Hematopoietic multipotent progenitor cell treated with erythropoietin and hydrocortisone succinate and interleukin-3 and kit ligand, for 6 days (in vitro differentiated cells): ENCODE measurements at places on chromosomes 13 and 19.

GRCh38 chr13:27933118-27933517 lies 13.3 kb downstream of the PDX1 start:
- DNase-seq, result no peak

GRCh38 chr13:27956576-27957300 lies 12.4 kb downstream of the CDX2 start:
- DNase-seq, result no peak

GRCh38 chr19:16041299-16041990 lies 34.9 kb upstream of the TPM4 start:
- DNase-seq, result peak; percentile 74

DNA sequence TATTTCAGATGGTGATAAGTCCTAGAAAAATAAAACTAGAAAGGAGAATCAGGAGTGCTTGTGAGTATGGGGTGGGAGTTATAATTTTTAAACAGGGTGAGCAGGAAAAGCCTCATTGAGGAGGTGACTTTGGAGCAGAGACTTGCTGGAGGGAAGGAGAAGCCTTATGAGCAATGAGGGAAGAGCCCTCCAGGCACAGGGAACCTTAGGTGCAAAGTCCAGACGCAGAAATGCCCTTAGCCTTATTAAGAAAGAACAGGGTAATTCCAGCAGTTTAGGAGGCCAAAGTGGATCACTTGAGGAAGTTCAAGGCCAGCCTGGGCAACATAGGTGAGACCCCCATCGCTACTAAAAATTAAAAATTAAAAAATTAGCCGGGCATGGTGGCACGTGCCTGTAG lies 21.0 kb upstream of the FXYD3 start:
- DNase-seq, result no peak

DNA sequence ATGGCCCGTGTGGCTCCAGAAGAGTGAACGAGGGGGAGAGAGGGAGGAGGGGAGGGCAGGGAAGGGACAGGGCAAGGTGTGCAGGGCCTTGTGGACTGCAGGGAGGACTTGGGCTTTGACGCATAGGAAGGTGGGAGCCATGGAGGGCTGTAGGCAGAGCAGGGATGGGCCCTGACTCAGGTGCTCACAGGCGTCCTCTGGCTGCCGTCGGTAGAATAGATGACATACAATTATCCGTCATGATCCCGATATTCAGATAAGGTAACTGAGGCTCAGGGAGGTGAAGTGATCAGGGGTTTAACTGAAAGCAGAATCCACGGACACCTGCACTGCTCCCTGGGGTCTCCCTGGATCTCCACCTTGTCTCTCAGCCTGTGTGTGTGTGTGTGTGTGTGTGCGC lies 3.4 kb downstream of the C3 start:
- DNase-seq, result no peak

DNA sequence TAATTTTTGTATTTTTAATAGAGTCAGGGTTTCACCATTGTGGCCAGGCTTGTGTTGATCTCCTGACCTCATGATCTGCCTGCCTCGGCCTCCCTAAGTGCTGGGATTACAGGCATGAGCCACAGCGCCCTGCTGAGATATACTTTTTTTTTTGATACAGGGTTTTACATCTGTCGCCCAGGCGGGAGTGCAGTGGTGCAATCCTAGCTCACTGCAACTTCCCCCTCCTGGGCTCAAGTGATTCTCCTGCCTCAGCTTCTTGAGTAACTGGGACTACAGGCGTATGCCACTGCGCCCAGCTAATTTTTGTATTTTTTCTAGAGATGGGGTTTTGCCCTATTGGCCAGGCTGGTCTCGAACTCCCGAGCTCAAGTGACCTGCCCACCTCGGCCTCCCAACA lies 2.0 kb downstream of the COLGALT1 start:
- DNase-seq, result peak; percentile 42

DNA sequence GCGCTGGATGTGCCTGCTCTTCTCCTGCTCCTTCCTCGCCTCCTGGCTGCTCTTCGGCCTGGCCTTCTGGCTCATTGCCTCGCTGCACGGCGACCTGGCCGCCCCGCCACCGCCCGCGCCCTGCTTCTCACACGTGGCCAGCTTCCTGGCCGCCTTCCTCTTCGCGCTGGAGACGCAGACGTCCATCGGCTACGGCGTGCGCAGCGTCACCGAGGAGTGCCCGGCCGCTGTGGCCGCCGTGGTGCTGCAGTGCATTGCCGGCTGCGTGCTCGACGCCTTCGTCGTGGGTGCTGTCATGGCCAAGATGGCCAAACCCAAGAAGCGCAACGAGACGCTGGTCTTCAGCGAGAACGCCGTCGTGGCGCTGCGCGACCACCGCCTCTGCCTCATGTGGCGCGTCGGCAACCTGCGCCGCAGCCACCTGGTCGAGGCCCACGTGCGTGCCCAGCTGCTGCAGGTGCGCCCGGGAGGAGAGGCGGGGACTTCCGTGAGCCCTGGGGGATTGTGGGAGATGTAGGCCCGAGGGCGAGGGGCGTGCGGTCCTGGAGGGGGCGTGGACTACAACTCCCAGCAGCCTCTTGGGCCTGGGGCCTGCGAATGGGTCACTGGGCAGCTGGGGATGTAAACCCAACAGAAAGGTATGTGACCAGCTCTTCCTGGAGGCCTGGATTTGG lies 6.7 kb downstream of the KCNJ14 start:
- no peak for DNase-seq

DNA sequence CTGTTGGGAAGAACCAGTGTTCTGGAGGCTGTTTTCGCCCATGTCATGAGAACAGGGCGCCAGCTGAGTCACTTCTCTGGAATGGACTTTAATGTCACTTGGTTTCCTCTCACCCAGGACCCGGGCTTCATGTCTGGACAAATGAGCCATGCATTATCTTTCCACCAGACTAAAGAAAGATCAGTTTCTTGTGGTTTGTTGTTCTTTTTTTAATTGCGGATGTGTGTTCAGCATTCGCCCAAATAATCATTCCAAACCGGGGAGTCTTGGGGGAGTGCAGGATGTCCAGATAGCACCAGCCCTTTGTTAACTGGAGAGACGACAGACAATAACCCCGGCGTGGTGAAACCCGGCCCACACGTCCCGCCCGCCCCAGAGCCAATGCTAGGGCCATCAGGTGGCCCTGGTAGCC lies 102.5 kb downstream of the COL4A2 start:
- no peak for DNase-seq

- peak; percentile 63 for DNase-seq
Measured at GRCh38 chr19:30799865-30800755, 427.9 kb downstream of the ZNF536 start.

DNA sequence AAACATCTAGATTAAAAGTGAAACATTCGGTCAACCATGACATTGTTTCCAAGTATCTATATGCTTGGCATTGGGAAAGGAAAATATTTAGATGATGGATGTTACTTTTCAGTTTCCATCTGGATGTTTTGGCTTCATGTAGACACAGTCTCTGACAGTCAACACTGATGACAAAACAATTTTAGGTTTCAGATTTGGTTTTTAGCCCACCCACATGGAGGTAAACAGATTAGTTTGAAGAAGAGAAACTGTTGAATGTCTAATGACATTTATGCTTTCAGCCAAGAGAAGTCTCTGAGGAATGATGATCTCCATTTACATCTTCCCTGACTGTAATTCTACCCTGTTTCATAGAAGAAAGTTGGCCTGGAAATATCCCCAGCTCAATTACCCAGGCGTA lies 379.1 kb downstream of the SLITRK6 start:
- no peak for DNase-seq

GRCh38 chr19:15199661-15200552 lies 888 bp downstream of the NOTCH3 start:
- DNase-seq, result no peak

DNA sequence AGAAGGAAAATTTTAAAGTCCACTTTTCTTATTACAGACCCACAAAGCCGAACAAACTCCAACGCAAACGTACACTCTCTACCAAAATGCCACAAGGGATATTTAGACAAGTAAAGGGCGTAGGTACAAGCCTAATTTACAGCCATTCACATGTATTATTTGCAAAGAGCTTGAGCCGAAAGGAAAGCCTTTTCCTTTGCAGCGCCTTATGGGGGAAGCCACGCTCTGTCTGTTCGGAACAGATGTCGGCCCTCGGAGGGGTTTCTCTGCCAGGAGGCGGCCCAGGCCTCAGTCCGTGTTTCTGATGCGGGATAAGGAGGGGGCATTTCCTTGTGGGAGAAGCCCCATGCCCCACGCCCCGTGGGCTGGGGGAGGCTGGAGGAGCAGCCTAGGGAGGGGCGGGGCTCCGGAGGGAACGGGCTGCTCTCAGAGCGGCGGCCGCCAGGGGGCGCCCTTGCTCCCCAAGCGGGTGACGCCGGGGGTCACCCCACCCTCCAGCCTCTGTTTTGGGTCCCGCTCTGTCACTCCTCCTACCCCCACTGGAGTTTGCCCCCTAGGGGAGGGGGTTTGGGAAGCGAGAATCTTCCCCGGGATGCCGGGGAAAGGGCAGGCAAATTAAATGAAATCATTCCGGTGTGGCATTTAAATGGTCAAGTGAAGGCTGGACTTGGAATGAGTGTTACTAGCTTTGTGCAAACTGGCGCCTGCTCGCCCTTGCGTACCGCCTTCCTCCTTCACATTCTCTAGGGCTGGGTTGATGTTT lies 2.9 kb downstream of the HTR2A start:
- DNase-seq, result peak; percentile 83

DNA sequence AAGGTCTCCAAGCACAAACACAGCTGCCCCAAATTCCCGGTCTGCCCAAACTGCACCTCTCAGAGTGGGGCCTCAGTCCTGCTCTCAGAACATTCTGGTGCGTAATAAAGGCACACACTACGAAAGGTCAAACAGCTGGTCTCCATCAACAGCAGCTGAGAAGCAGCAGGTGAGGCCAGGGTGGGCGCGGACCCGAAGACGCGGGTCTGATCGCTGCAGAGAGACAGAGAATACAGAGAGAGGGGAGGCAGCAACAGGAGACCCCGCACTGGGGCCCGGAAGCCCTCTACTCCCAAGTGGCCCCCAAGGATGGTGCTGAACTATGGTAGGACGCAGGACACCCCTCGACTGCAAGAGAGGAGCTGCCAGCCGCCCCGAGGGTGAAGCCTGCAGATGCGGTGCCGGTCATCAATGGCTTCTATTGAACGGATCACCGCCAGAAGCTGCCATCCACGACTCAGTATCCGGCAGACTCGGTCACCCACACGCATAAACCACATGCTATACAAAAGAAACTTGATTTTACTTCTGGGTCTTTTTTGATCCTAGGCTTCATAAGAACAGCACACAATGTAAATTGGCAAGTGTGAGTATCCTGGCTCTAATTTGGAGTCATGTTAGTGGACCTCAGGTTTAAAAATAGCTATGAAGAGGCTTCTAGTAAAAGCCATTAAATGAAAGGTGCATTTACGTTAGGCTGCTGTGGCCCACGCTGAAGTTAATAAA lies 33.4 kb downstream of the STK24 start:
- DNase-seq, result no peak

DNA sequence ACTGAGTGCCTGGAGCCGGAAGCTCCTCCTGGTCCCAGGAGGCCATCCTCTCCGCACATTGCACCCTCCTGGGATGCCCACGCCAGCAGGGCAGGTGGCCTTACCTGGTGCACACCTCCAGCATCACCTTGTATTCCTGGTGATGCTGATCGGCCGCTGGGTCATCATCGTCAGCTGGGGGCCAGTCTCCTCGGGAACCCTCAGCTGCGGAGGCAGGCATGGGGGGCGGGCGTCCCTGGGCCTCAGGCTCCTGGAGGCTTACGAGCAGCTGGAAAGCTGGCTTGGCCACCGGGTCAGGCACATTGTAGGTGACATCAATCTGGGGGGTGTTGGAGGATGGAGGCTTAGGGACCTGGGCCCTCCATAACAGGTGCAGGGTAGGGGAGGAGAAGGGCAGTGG lies 13.7 kb downstream of the F2RL3 start:
- no peak for DNase-seq

GRCh38 chr13:110179857-110180147 lies 127.2 kb downstream of the COL4A1 start:
- no peak for DNase-seq
